T-helper 17 cell (primary cell): ENCODE measurements at places on chromosomes 11 and 22. TPM values are rescaled to one million over a fixed set of nuclear protein-coding genes. Genes with fewer than 3 reads are reported as not detected.

Gene CCDC116
- 0.13 TPM for total RNA-seq

Gene HBG2
- total RNA-seq: 1.7 TPM

DNA sequence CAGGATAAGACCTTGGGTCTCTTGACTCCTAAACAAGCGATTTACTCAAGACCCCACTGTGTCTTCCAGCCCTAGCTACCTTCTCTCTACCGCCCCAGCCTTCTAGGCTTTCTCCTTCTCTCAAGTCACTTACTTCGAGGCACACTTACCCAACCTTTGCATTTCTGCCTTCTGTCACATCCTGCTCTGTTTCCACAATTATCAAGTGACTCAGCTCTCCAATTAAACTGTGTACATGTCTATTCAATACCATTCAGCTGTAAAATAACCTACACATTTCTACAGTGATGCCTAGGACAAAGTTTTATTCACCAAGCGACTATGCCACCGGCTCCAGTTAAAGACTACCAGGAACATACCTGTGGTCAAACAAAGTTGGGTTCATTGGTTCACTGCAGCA is 69.0 kb downstream of the LARGE1 start:
- H3K4me1 ChIP-seq: peaks cover 8% of the 10 kb centered on the region
- H3K36me3 ChIP-seq: no peaks in the 10 kb centered on the region
- H3K27me3 ChIP-seq: no peaks in the 10 kb centered on the region
- DNase-seq: no peak

- no peak overlapping the region for H3K4me3 ChIP-seq
- DNase-seq: no peak
- no peaks in the 10 kb centered on the region for H3K4me1 ChIP-seq
- H3K36me3 ChIP-seq: no peaks in the 10 kb centered on the region
These were observed 109.1 kb downstream of the RASSF10 start for GRCh38 chr11:13118194-13118593.

DNA sequence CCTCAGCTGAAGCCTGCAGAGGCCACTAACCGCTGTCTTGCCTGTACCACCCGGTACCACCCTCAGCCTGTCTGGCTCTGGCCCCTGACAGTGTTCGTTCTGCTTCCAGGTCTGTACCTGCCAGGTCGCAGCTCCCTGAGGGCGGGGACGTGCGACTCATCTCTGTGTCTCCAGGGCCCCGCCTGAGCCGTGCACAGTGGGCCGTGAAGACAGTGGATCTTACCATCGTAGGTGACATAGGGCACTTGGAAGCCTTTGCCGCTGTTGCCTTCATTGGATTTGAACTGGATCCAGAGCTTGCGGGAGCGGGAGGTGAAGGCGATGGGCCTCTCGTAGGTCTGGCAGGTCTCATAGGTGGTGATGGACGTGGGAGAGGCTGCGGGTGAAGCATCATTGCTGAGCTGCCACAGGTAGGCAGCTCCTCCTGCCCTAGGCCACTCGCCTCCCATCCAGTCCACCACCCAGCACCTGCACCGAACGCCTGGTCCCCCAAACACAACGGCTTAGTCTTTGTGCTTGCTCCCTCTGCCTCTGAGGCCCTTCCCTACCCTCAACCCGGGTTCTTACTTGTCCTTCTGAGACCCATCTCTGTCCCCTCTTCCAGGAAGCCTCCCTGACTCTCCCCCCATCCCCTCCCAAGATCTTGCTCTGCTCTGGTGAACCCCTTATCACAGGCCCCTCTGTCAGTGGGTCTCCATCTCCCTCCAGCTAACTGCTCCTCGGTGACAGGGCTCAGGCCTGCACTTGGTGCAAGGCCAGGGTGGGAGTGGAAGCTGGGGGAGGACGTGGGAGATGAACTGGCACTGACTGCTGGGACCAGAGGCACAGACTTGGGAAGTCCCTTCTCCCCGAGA is 21.1 kb upstream of the TTLL12 start:
- no peak for DNase-seq
- H3K4me3 ChIP-seq: peak overlapping the region; percentile 31
- no peaks in the 10 kb centered on the region for H3K36me3 ChIP-seq
- no peaks in the 10 kb centered on the region for H3K27me3 ChIP-seq
- H3K4me1 ChIP-seq: peaks cover 10% of the 10 kb centered on the region

DNA sequence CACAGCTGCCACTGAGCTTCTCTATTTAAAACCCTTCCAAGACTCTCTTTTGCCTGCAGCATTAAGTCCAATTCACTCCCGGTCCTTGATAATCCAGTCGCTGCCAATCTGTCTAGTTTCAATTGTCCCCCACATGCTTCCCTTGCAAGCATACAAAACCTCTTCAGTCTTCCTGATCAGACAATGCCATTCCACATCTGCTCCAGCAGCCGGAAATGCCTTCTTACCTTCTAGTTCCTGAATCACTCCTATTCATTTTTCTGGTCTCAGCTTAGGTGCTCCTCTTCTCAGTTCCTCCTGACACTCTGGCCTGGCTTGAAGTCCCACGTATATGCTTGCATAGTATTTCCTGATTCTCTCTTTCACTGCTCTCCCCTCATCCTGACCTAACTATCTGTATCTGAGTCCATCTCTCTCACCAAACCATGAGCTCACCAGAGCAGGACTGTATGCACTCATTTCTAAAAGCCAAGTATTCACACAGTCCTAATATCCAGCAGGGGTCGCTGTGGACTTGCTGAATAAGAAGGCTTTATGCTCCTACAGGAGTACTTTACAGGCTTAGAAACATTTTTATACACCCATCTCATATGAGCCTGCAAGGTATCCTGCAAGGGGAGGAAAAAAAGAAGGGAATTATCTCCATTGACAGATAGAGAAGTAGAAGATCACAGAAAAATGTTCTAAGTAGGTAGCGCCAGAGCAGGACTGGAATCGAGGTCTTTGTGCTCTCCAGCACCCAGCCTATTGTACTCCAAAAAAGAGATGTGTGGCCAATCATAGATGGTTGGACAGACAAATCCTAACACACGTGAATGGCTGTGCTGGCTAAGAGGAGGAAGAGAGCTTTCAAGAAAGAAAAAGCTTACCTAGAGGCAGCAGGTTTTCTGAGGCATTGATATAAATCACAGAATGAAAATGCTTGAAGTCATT is 19.2 kb downstream of the XRRA1 start:
- no peak overlapping the region for H3K27ac ChIP-seq
- no peaks in the 10 kb centered on the region for H3K27me3 ChIP-seq
- DNase-seq: peak; percentile 18
- peaks cover 9% of the 10 kb centered on the region for H3K36me3 ChIP-seq

- H3K4me1 ChIP-seq: no peaks in the 10 kb centered on the region
- no peak for DNase-seq
- H3K27me3 ChIP-seq: peaks cover 20% of the 10 kb centered on the region
- H3K4me3 ChIP-seq: no peak overlapping the region
- no peaks in the 10 kb centered on the region for H3K36me3 ChIP-seq
- H3K27ac ChIP-seq: no peak overlapping the region
These were observed 249.1 kb downstream of the TTC28 start for GRCh38 chr22:28430466-28431025.

DNA sequence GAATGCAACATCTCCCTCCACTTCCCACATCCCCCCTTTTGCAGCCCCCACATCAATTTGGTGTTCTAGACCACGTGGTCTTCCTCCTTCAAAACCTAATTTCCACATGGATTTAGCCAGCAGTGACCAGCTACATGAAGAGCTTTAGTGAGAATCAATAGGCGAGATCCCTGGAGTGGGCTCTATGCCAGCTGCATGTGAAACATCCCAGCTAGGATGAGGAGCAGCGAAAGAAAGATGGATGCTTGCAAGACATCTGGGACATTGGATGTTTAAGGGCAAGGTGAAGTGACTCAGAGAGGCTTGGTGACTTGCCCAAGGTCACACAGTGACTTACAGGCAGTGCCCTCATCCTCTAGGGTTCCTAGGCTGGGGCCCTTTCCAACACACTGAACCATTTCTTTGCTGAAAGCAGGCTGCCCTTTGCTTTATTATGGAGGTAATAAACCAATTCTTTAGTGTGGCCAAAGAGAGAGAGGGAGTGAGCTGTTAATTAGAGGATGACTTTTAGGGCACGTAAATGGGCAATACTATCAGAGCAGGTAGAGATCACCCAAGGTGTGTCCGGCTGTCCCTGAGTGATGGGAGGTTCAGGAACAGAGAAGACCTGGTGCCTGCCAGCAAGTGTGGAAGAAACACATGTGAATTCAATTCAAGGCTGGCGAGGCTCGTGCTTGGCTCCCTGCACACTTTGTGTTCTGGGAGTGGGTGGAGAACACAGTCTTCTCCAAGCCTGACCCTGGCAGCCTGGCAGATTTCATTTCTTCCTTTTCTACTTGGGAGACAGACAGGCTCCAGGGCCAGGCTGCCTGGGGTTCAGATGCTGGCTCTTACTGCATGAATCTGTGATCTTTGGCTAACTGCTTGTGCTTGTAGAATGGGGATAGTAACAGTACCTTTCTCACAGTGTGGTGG is 24.0 kb downstream of the TSPAN18 start:
- H3K27me3 ChIP-seq: no peaks in the 10 kb centered on the region
- no peak for DNase-seq
- peak overlapping the region; percentile 16 for H3K27ac ChIP-seq

DNA sequence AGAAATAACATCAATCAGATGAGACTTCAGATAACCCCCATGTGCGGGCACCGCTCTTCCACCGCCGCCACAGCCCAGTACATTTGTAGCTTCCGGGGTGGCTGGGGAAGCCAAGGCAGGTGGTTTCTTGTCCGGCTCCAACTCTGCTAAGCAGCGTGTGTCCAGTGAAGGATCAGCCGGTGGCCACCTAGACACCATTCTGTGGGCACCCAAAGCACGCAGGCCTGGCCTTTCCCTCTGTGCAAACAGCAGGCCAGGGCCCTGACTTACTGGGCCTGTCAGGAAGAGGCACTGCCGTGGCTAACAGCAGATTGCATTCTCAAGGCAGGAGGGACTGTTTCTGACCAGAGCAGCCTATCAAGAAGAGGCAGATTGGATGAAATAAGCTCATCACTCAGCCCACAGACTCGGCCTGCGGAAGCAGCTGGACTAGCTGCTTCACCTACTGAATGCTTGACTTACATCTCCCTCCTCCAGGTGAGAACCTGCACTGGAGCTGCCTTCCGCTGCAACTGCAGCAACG is 74.8 kb downstream of the ETS1 start:
- DNase-seq: peak; percentile 53
- H3K4me1 ChIP-seq: peaks cover 85% of the 10 kb centered on the region
- peak overlapping the region; percentile 97 for H3K4me3 ChIP-seq
- peak overlapping the region; percentile 100 for H3K27ac ChIP-seq
- peaks cover 37% of the 10 kb centered on the region for H3K36me3 ChIP-seq

GRCh38 chr11:68938088-68938487 is 34.4 kb downstream of the IGHMBP2 start:
- H3K27me3 ChIP-seq: no peaks in the 10 kb centered on the region
- no peak overlapping the region for H3K27ac ChIP-seq
- peaks cover 4% of the 10 kb centered on the region for H3K36me3 ChIP-seq
- H3K4me3 ChIP-seq: no peak overlapping the region

DNA sequence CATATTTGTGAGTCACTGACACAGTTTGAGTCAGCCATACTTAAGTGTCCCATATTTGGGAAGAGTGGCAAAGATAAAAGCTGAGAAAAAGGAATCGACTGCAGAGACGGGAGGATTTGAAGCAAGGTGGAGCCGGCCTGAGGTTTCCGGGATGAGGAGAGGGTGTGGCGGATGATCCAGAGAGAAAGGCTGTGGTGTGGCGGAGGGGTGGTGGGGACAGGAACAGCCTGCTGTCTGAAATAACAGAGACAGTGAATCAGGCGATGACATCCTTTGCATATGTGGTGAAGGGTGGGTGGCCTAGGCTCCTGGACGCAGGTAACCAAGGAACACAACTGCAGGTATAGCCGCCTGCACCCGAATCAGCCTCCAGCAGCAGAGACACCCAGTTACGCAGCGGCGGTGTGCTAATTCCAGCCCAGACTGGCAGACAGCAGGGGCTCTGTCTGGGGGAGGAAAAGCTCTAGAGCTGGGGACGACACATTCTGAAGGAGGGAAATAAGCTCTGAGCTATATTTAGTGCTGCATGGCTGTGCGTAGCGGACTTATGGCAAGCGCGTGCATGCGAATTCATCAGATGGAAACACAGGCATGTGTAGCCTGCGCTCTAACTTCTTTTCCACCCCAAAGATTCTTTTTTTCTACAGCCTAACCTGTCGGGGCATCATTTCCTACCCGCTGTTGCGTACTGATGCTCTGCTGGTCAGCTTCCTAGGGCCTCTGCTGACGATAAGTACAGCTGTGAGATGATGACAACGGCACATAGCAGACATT is 62.7 kb upstream of the BARX2 start:
- peaks cover 12% of the 10 kb centered on the region for H3K27me3 ChIP-seq
- H3K36me3 ChIP-seq: peaks cover 3% of the 10 kb centered on the region
- H3K4me1 ChIP-seq: peaks cover 3% of the 10 kb centered on the region
- no peak overlapping the region for H3K27ac ChIP-seq
- H3K4me3 ChIP-seq: no peak overlapping the region
- no peak for DNase-seq

GRCh38 chr22:40190501-40190900 is 12.8 kb downstream of the TNRC6B start:
- H3K4me3 ChIP-seq: no peak overlapping the region
- H3K36me3 ChIP-seq: peaks cover 12% of the 10 kb centered on the region
- H3K27me3 ChIP-seq: no peaks in the 10 kb centered on the region
- H3K4me1 ChIP-seq: peaks cover 47% of the 10 kb centered on the region
- H3K27ac ChIP-seq: peak overlapping the region; percentile 69
- no peak for DNase-seq

- no peak overlapping the region for H3K27ac ChIP-seq
- H3K4me1 ChIP-seq: peaks cover 4% of the 10 kb centered on the region
- no peaks in the 10 kb centered on the region for H3K27me3 ChIP-seq
- no peak overlapping the region for H3K4me3 ChIP-seq
- no peak for DNase-seq
These were observed 7.1 kb upstream of the CDC42EP2 start for GRCh38 chr11:65307298-65308229.

- DNase-seq: no peak
- no peaks in the 10 kb centered on the region for H3K36me3 ChIP-seq
- H3K27ac ChIP-seq: no peak overlapping the region
- H3K4me3 ChIP-seq: no peak overlapping the region
These were observed 1022.5 kb downstream of the TBC1D22A start for GRCh38 chr22:47784991-47785390.

- H3K27me3 ChIP-seq: no peaks in the 10 kb centered on the region
- no peaks in the 10 kb centered on the region for H3K36me3 ChIP-seq
These were observed 16.5 kb downstream of the FADS3 start for GRCh38 chr11:61874853-61875252.

DNA sequence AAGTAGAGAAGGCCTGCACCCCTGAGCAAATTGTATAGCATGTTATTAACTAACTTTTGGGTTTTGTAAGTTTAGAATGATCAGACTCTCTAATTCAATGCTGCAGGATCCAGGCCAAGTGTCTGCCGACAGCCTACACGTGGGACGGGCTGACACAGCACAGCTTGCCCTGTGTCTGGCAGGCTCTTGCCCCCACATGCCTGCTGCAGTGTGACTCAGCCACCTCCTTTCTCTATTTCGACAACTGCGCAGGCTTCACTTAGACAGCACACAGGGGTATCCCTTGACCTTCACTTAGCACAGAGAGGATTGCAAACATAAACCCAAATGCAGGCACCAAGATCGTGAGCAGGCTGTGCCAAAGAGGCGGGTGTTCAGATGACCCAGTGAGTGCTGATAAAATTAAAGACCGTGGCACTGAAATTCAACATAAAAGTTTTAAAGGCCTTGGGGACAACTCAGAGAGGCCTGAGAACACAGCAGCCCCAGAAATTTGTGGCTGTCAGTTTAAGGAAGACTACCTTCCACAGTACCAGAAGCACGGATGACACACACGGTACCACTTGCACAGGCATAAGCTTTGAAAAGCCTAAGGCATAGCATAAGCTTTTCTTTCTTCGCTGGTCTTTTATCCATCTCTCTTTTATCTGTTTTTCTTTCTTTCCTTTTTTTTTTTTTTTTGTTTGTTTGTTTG is 37.8 kb downstream of the SCN3B start:
- DNase-seq: no peak
- H3K27me3 ChIP-seq: no peaks in the 10 kb centered on the region
- H3K4me3 ChIP-seq: no peak overlapping the region
- H3K4me1 ChIP-seq: peaks cover 2% of the 10 kb centered on the region

- H3K4me1 ChIP-seq: peaks cover 13% of the 10 kb centered on the region
- peaks cover 2% of the 10 kb centered on the region for H3K36me3 ChIP-seq
- no peak overlapping the region for H3K4me3 ChIP-seq
These were observed 186.1 kb downstream of the DSCAML1 start for GRCh38 chr11:117610901-117611300.
